Immature natural killer cell (primary cell): ENCODE measurements at places on chromosomes 16 and 17.

DNA sequence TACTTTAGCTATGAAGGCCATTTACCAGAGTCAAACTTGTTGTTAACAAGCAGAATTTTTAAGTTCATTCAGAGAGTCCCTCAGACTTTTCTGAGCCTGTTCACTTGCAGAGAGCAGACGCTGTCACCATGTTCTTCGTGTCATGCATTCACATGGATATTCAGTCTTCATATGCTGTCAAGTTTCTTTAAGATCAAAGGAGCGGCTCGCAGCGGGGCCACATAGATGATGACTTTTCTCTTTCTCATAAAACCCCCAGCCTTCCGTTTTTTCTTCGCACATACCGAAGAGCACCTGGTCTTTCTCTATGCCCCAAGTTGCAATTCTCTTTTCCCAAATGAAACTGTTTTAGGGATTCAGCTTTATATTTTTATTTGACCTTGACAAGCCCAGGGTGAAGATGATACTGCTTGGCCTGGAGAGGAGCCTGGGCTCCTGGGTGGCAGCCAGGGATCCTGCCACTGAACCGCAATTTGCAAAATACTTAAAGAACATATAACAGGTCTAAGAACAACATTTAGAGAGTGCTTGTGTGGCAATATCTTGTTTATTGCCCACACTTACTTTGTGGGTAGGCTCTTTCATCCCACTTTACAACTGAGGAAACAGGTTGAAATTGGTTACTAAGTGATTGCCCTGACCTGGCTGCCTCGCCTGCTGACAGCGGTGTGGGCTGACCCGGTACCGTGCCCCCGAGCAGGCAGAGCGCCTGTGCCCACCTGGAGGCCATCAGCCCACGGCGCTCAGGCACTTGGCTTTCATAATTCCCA lies 22.9 kb downstream of the SEC14L1 start:
- peaks cover 58% of the 10 kb centered on the region for H3K4me1 ChIP-seq
- peaks cover 24% of the 10 kb centered on the region for H3K36me3 ChIP-seq
- H3K27me3 ChIP-seq = no peaks in the 10 kb centered on the region
- peak overlapping the region; percentile 18 for H3K27ac ChIP-seq
- H3K4me3 ChIP-seq = no peak overlapping the region
- DNase-seq = no peak

DNA sequence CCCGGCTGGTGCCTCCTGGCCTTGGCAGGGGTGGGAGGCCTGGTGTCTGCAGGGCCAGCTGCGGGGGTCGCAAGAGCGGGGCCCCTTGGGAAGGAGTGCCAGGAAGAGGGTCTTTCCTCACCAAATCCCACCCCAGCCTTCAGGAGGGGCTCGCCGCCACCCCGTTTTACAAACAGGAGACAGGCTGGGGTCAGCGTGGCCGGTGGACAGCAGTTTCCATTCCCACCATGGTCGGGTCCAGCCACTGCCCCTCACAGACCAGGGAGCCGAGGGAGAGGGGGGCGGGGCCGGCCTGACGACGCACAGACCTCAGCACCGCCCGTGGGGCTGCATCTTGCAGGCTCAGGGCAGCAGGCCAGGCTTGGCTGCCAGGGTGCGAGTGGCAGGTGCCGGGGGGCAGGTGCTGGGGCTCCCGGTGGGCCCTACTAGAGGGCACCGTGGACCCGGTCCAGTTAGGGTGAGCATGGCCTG lies 7.6 kb downstream of the CBFA2T3 start:
- peaks cover 3% of the 10 kb centered on the region for H3K4me1 ChIP-seq
- no peak for DNase-seq
- H3K27me3 ChIP-seq = peaks cover 3% of the 10 kb centered on the region
- no peaks in the 10 kb centered on the region for H3K36me3 ChIP-seq
- no peak overlapping the region for H3K4me3 ChIP-seq

GRCh38 chr17:50174444-50174843 lies 8.6 kb downstream of the SGCA start:
- DNase-seq = no peak
- H3K4me1 ChIP-seq = peaks cover 10% of the 10 kb centered on the region
- H3K27me3 ChIP-seq = peaks cover under 1% of the 10 kb centered on the region
- H3K36me3 ChIP-seq = no peaks in the 10 kb centered on the region
- H3K4me3 ChIP-seq = no peak overlapping the region

DNA sequence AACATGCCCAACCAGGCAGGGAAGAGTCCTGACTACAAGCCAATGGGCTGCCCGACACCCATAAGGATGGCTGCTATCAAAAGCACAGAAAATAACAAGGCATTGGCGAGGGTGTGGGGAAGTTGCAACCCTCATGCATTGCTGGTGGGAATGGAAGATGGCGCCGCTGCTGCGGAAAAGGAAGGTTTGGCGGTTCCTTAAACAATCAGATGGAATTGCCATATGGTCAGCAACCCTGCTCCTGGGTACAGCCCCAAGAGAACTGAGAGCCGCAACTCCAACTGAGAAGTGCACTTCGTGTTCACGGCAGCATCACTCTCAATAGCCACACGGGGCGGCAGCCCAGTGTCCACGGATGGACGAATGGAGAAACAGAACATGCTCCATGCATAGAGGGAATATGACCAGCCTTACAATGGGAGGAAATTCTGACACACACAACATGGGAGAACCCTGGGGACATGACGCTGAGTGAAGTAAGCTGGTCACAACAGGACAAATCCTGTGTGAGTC lies 193.3 kb downstream of the RBFOX3 start:
- no peak overlapping the region for H3K27ac ChIP-seq
- peaks cover under 1% of the 10 kb centered on the region for H3K27me3 ChIP-seq
- H3K4me1 ChIP-seq = no peaks in the 10 kb centered on the region
- H3K4me3 ChIP-seq = no peak overlapping the region
- H3K36me3 ChIP-seq = no peaks in the 10 kb centered on the region

- no peak for DNase-seq
- H3K36me3 ChIP-seq = no peaks in the 10 kb centered on the region
- no peaks in the 10 kb centered on the region for H3K27me3 ChIP-seq
- H3K4me1 ChIP-seq = no peaks in the 10 kb centered on the region
- H3K4me3 ChIP-seq = no peak overlapping the region
- H3K27ac ChIP-seq = no peak overlapping the region
These were observed 10.7 kb upstream of the USP10 start for GRCh38 chr16:84689111-84689510.

DNA sequence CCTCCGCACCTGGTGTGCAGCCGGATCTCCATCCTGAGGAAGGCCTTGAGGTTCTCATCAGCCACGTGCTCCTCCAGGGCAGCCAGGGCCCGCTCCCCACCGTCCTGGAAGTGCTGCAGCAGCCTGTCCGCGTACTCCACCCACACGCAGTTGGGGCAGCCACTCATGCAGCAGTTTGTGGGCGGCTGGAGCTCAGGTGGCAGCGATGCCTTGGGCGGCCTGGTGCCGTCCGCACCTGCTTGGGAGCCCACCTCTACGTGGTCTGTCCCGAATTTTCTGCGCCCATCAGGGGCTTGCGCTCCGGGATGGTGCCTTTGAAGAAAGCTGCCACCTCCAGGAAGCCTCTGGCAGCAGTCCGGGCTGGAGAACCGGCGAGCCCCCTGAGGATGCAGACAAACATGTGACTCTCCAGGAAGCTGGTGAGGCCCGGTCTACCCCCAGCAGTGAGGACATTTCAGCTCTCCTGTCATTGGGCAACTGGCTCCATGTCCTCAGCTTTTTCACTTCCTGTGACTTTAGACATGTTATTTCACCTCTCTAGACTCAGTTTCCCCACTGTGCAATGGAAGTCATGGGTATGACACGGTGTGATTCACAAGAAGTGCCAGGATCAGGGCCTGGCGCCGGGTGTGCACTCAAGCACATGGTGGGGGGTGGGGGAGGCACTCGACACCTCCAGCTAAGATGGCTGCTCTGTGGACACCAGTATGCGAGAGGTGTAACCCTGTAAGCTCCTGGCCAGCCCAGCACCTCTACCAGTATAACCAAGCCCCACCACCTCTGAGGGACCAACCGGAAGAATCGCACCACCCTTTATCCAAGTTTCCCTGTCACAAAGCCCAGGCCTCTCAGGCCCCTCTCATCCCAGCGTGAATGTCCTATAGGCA lies 957 bp downstream of the OXLD1 start:
- no peaks in the 10 kb centered on the region for H3K36me3 ChIP-seq
- peak overlapping the region; percentile 94 for H3K4me3 ChIP-seq
- peak overlapping the region; percentile 91 for H3K27ac ChIP-seq

- H3K27ac ChIP-seq = no peak overlapping the region
- peaks cover 16% of the 10 kb centered on the region for H3K4me1 ChIP-seq
- no peak for DNase-seq
- H3K4me3 ChIP-seq = no peak overlapping the region
These were observed 43.3 kb downstream of the RANBP10 start for GRCh38 chr16:67763066-67763465.

DNA sequence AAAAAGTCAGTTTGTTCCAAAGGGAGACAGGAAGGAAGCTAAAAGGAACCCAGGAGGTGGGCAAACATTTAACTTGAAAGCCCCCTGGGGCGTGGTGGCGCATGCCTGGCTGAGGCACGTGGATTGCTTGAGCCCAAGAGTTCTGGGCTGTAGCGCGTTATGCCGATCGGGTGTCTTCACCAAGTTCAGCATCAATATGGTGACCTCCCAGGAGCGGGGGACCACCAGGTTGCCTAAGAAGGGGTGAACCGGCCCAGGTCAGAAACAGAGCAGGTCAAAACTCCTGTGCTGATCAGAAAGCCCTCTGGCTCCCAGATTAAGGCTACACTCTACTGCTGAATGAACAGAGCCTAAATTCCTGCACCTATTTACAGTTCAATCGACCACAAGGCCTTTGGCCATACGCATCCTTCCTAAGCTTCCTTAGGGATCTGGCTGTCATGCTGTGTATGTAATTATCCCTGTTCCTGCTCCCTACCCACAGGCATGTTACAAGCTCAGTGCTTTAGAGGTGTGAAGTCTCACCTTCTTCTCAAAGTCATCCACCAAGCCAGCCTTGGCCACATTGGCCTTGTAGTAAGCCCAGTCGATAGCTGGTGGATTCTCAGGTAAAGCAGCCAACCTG lies 5.0 kb downstream of the ATP5PD start:
- H3K27ac ChIP-seq = no peak overlapping the region
- H3K4me3 ChIP-seq = no peak overlapping the region
- no peak for DNase-seq
- H3K27me3 ChIP-seq = no peaks in the 10 kb centered on the region

- no peaks in the 10 kb centered on the region for H3K27me3 ChIP-seq
- no peak overlapping the region for H3K4me3 ChIP-seq
- H3K36me3 ChIP-seq = no peaks in the 10 kb centered on the region
- no peak for DNase-seq
These were observed 958.1 kb downstream of the KCNJ2 start for GRCh38 chr17:71127416-71127815.

DNA sequence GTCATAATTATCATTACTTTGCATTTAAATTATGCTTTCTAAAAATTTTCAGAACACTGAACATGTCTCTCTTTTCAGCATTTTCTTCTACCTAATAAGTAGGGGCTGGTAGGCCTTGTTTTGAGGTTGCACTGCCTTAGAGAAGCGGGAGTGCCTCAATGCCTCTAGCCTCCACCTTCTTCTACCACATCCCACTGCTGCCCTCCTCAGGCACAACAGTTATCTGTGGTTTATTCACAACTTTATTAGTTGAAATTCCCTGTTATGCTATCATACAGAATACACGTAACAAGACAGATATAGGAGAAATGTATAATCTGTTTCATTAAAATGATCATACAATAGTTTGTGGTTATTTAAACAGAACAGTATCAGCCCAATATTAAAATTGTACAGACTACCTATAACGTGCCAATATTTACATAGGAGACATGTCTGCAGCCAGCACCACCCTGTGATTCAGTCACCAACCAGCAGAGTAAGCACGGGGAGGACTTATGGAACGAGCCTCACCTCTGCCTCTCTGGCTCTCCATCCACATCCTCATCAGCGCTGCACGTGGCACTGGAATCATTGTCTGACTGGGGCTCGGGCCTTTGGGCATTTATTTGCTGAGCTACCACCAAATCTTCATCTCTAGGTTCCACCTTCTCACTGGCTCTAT lies 101.2 kb downstream of the TTC19 start:
- no peak overlapping the region for H3K27ac ChIP-seq
- H3K4me1 ChIP-seq = peaks cover 25% of the 10 kb centered on the region
- peaks cover 24% of the 10 kb centered on the region for H3K36me3 ChIP-seq
- no peak overlapping the region for H3K4me3 ChIP-seq
- H3K27me3 ChIP-seq = no peaks in the 10 kb centered on the region

- H3K27me3 ChIP-seq = peaks cover 14% of the 10 kb centered on the region
- peaks cover 4% of the 10 kb centered on the region for H3K36me3 ChIP-seq
- H3K4me1 ChIP-seq = no peaks in the 10 kb centered on the region
- H3K27ac ChIP-seq = no peak overlapping the region
These were observed 67.0 kb upstream of the NLRP1 start for GRCh38 chr17:5651348-5651747.

GRCh38 chr16:4138713-4139112 lies 22.5 kb upstream of the ADCY9 start:
- no peak overlapping the region for H3K4me3 ChIP-seq
- H3K4me1 ChIP-seq = peaks cover 4% of the 10 kb centered on the region
- no peak for DNase-seq

DNA sequence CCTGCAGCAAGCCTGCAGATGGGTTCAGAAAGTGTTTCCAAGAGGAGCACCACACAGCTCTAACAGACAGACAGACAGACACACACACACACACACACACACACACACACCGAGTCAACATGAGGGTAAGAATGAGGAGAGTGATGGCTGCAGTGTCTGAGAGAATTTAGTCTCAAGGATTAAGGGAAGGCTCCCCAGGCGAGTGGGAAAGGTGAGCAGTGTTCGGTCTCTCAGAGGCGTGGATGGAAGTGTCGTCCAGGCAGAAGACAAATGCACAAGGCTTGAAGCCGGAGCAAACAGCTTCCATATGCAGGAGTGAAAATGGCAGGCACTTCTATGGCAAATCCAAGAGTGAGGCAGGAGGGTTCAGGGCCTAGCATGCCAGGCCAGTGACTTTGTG lies 770.1 kb downstream of the KCNJ18 start:
- no peak overlapping the region for H3K4me3 ChIP-seq
- DNase-seq = no peak
- no peak overlapping the region for H3K27ac ChIP-seq
- H3K4me1 ChIP-seq = no peaks in the 10 kb centered on the region
- peaks cover 5% of the 10 kb centered on the region for H3K36me3 ChIP-seq
- H3K27me3 ChIP-seq = no peaks in the 10 kb centered on the region

- H3K27me3 ChIP-seq = peaks cover 4% of the 10 kb centered on the region
- peak overlapping the region; percentile 95 for H3K4me3 ChIP-seq
- H3K36me3 ChIP-seq = peaks cover 13% of the 10 kb centered on the region
- DNase-seq = no peak
These were observed 431 bp downstream of the DYNC1LI2 start for GRCh38 chr16:66751053-66751302.

- H3K4me1 ChIP-seq = peaks cover 7% of the 10 kb centered on the region
- peaks cover 3% of the 10 kb centered on the region for H3K36me3 ChIP-seq
- no peak overlapping the region for H3K27ac ChIP-seq
- H3K27me3 ChIP-seq = peaks cover 2% of the 10 kb centered on the region
These were observed 52.6 kb downstream of the PRKCA start for GRCh38 chr17:66354981-66355380.

- H3K4me3 ChIP-seq = no peak overlapping the region
- peaks cover 26% of the 10 kb centered on the region for H3K4me1 ChIP-seq
- no peak for DNase-seq
- H3K27me3 ChIP-seq = no peaks in the 10 kb centered on the region
- no peak overlapping the region for H3K27ac ChIP-seq
These were observed 60.0 kb upstream of the CHMP6 start for GRCh38 chr17:80931421-80932265.

GRCh38 chr17:274902-275301 lies 77.7 kb downstream of the RPH3AL start:
- peaks cover 2% of the 10 kb centered on the region for H3K27me3 ChIP-seq
- no peak overlapping the region for H3K4me3 ChIP-seq
- no peaks in the 10 kb centered on the region for H3K4me1 ChIP-seq
- H3K27ac ChIP-seq = no peak overlapping the region
- no peak for DNase-seq
- H3K36me3 ChIP-seq = peaks cover 6% of the 10 kb centered on the region
